GM19239 (cell line): ENCODE measurements at places on chromosomes 1 and 21.
A peak's percentile ranks its signal among the peaks of the same experiment; 100 is the strongest.

- DNase-seq: no peak
Measured at GRCh38 chr1:205610036-205610435, 21.8 kb downstream of the ELK4 start.

DNA sequence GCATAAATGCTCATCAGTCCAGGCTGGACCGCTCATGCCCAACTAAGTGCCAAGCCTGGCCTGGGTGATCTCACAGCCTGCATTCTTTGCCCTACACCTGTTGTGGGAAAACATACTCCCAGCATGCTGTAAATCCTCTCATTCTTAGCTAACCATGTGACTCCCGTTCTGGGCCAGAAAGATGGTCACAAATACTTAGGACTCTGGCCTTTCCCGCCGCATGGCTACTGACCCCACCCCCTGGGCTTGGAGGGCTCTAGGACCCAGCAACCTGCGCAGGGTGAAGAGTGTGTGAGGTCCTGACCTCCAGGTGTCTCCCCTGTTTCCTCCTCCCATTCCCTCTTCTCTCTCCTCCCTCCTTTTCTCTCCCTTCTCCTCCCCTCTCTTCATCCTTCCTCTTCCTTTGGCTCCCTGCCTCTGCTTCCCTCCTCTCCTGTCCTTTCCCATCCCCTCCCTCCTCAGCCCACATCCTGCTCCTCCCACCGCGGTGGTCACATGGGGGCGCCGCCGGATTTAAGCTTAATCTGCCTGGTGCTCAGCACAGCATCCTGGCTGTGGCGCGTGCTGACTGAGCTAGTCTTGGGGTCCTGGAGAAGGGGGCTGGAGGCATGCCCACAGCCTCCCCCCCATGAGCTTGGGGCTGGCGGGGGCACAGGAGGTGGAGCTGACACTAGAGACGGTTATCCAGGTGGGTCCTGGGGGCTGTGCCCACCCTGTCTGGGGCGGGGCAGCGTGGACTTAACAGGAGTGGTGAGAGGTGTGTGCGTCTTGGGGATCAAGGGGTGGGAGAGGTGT lies at the start of gene CROCC:
CROCC (plus strand) TSS at position 541 of the 795 bp plus-strand sequence; CDS start at position 629, 88 bp downstream.
- DNase-seq: no peak

DNA sequence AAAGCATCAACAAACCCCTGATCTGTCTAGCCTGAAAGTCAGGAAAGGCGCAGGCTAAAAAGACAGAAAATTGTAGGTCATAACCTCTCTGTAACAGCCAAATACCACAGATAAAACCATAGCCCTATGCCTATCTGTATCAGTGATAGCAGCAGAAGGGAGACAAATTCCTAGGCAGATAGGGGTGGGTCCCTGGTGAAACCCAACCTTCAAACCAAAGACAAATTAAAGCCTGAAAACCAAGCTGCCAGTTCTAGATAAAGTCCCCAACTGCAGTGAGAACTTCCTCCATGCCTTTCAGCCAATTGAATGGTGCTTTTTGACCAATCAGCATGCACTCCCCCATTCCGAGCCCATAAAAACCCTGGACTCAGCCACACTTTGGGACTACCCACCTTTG lies 115.3 kb downstream of the NTPCR start:
- DNase-seq: no peak

DNA sequence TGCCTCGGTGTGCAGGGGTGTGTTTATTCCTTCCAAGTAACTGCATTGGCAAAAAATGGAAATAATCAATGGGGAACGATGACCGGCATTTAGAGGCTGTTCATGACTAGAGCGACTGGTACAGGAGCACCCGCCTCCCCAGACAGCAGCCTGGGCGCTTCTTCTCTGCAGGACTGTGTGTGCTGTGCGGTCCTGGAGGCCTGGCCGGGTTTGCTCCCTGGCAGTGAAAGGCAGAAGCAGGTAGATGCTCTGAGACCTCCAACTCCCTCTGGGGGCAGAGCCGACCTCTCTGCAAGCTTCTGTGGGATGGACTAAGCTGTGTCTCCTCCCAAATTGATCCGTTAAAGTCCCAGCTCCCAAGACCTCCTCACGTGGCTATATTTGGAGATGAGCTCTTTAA lies 59.2 kb upstream of the ACTRT2 start:
- DNase-seq: no peak

- peak; percentile 28 for DNase-seq
Measured at GRCh38 chr1:185338719-185339622, 21.9 kb upstream of the IVNS1ABP start.

- no peak for DNase-seq
Measured at GRCh38 chr1:51058858-51059257, 43.2 kb upstream of the C1orf185 start.

DNA sequence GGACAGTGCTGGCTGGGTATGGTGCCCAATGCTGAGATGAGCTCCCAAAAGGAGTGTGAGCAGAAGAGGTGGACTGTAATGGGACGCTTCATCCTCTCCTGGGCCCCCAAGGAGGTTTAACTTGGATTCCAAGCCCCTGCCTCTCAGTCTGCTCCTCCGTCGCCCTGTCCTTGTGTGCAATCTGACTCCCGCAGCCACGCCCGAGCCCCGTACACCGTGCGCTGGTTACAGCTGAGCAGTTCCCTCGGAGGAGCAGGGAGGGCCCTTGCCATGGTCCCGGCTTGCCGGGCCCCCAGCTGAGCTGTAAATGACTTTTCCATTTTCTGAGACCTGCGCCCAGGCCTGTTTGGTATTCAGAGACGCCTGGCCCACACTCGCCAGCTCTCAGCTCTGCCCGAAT lies 53.7 kb downstream of the PAX7 start:
- no peak for DNase-seq

DNA sequence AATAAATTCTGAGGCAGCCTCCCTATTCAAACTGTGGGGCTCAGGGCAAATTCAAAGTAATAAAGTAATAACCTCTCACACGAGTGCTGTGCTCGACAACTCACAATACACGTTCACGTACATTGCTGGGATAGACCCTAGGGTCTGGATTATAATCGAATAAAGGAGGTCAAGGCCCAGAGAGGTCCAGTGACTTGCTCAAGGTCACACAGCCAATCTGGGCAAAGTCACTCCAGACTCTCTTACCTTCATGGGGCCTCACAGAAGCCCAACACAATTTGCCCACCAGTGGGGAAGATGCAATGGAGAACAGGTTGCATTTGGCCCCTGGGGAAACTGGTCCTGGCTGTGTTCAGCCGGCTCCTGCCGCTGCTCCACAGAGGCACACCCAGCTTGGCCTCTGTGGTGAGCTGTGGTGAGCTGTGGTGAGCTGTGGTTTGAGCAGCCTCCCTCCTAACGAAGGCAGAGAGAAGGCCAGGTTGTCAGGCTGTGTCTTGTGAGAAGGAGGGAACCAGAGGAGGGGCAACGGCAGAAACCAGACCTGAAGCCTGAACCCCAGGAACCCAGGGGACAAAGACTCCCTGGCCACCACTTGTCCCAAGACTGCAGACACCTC lies 35.1 kb downstream of the NUAK2 start:
- peak; percentile 54 for DNase-seq

- no peak for DNase-seq
Measured at GRCh38 chr1:152795686-152796085, 835 bp upstream of the LCE1D start.

DNA sequence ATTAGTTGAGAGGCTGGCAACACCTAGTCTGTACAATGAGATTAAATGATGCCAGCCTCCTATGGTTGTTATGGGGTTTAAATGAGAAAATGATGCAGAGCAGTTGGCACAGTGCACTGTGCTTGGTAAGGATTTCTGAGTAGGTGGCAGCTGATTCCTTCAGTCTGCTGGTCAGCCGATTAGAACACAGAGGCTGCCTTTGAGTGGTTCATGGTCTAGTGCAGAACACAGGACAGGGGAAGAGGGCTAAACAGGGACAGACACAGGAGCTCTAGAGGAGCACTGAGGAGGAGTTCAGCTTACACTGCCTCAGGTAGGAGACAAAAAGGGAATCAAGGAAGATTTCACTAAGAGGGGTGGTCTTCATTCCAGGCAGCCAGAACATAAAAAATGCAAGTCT lies 1.4 kb downstream of the TIE1 start:
- no peak for DNase-seq

- DNase-seq: no peak
Measured at GRCh38 chr21:33089395-33090119, 19.6 kb downstream of the OLIG1 start.

DNA sequence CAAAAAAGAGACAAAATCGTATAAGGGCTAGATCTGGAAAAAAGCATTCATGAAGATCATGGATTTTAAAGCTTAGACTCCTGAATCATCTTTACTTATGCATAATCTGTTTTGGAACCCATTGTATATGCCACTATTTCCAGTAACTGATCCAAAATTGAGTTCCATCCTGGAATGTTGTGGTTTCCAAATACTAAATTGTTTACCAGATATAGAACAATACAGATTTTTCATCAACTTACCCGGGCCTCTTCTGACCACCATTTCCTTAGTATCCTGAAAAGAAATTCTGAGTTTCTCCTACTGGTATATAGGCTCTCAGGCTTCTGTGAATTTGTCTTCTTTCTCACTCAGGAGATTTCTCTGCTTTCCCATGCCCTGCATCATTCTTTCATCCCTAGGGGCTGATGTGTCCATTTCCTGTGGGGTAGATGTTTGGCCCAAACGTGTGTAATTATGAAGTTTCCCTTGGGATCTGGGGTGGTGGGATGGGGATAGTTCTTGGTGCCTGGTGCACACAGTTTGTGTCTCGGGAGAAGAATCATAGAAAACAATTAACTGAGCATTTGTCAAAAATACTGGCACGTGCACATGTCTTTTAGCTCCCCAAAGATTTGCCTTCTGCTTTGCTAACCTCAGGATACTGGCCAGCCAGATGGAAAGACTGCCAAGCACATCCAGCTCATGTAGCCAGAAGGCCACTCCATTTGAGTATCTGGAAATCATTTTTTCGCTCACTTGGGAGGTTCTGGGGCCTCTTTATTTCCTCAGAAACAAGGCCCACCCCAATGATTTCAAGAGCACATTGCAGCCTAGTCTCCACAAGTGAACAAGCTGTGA lies 127.8 kb downstream of the NTMT2 start:
- DNase-seq: no peak

- DNase-seq: no peak
Measured at GRCh38 chr1:12537906-12538461, 80.0 kb downstream of the DHRS3 start.

- no peak for DNase-seq
Measured at GRCh38 chr1:43875331-43875730, 58.3 kb upstream of the ARTN start.

- no peak for DNase-seq
Measured at GRCh38 chr1:19053486-19053885, 97.0 kb upstream of the IFFO2 start.

DNA sequence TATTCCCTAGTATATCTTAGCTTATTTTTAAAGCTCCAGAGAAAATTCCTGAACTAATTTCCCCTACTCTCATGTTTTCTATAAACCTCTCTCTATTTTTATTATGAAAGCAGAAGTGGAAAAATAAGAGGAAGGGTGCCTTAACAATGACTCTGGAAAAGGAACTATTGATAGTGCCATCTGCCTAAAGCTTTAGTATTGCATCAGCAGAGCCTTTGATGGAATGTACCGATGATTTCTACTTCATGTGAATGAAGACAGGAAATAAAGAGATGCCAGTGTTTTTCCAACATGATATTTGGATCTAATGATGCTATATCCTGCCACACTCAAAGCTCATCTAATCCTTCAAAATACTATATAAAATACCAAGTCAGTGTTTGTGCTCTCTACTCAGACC lies 35.1 kb downstream of the TNFSF18 start:
- no peak for DNase-seq

GRCh38 chr1:25096307-25097150 lies 135.8 kb downstream of the SYF2 start:
- DNase-seq: no peak

GRCh38 chr1:12649971-12650421 lies 6.1 kb downstream of the AADACL4 start:
- DNase-seq: no peak

DNA sequence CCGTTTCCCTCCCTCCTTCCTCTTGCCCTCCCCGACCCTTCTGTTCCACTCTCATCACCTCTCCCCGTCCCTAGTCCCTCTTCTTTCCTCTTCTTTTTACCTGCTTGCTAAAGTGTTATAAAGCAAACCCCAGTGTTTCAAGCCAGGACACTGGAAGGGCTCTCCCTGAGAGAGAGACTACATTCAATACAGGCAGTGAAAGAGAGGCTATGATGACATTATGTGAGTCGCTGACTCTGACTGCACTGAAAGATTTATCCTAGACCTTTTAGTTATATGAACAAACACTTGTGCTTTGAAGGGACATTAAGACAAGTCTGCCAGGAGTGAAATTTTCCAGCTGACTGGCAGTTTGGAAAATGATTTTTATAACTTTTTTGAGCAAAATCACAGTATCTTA lies 155.7 kb downstream of the S1PR1 start:
- no peak for DNase-seq

GRCh38 chr1:162835157-162835899 lies 25.6 kb downstream of the CCDC190 start:
- peak; percentile 12 for DNase-seq

DNA sequence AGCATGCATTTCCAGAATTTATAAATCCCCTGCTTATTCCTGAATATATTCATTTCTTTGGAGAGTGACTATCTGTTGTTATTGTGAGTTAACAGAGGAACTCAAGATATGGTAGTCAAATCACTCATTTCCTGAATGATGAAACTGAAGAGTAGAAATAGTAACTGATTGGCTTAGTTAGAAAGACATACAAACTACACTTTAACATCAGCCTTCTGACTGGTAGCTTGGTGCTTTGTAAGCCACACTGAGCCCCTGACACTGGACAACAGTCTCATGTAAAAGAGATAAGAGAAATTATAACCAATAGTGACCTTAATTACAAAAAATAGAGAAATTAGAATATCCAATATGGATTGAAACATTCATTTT lies 4.8 kb downstream of the GBP7 start:
- no peak for DNase-seq

DNA sequence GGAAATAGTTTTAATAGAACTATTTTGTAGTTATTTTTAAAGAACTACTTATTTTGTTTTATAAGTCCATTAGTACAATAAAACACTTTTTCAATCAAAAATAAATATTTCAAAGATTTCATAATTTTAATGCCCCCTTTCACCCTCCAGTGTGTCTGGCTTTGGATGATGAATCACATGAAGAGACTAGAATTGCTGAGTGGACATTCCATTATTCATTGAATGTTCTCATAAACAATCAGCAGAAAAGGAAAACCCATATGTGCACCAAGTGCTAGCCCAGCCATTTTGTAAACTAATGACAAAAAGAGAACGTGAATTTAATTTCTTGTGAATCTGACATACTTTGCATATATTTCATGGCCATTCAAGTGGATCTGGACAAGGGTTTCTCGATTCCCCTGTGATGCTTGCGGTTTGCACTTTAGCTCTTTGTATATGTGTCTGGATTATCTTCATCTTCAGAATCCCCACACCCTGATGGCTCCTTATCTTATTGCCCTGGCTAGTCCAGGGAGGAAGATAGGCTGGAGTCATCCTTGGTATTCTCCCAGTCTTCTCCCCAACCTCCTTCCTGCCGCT lies 20.7 kb upstream of the CHIA start:
- no peak for DNase-seq

GRCh38 chr1:235056937-235057336 lies 71.7 kb downstream of the TOMM20 start:
- DNase-seq: no peak

DNA sequence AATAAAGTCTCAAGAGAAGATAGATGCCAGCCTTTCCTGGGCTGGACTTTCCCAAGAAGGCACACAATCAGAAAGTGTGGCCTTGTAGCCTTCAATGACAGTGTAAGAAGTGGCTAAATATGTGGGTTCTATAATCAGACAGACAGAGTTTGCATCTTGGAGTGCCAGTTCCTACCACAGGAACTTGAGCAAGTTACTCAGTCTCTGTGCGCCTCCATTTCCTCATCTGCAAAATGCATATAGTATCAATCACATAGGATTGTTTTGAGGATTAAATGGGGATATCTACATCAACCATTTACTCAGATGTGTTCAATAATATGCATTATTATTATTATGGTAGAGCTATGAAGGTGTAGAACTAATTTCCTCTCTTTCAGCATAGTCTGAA lies 176.8 kb upstream of the PTBP2 start:
- DNase-seq: no peak
